ENCODE measurements at places on chromosomes 4 and X.

DNA sequence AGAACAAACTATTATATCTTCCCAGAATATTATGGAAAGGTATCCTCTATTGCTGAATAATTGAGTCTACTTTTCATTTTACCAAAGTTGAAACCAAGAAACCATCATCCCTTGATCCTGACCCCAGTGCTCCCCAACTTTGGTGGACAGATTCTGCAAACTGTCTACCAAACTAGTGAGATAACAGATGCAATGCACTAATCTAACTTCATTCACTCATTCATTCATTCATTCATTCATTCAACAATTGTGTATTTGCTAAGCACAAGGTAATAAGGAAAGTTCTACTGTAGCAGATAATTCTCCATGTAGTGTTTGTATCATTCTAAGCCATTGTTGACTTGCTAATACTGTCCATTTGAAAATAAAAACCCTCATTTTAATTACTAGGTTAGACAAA, 150.6 kb downstream of the UNC5C start:
- DNase-seq: no peak

DNA sequence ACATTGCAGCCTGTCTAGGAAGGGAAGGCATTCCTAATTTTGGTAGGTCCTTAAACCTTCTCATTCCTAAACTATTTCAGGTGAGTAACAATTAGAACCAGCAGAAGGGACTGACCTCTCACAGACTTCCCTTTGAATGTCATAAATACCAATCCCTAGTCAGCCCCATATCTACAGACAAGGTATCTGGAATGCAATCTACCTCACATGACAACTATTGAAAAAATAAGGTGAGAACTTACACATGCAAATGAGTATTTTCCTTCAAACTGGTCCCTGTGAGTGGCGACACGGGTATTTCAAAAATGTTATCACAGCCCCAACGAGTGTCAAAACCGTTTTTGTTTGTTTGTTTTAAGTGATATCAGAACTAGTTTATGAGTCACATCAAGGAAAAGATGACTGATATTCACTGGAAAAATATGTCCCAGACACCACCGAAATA, 102.4 kb upstream of the VCX2 start:
- no peak for DNase-seq

DNA sequence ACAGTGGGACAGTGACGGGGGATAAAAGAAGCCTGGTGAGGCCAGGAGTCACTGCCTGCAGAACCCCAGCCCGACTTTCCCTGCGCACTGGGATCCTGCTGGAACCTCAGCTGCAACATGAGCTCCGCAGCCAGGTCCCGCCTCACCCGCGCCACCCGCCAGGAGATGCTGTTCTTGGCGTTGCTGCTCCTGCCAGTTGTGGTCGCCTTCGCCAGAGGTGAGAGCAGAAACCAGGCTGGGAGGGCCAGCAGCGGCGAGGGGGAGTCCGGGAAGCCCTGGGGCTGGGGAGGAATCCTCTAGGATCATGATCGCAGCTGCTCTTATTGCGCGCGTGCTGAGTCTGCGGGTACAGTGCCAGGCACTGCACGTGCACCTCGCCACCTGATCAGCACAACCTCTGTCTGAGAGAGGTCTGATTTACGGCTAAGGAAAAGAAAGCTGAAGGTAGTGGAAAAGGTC, at the start of gene PF4V1:
PF4V1 (plus strand) TSS at position 51 of the 459 bp plus-strand sequence; CDS start at position 118, 67 bp downstream.
- DNase-seq: no peak

GRCh38 chr4:9808077-9808476, 26.6 kb downstream of the DRD5 start:
- DNase-seq: no peak

- peak; percentile 13 for DNase-seq
These were observed 526.6 kb downstream of the PACRGL start for GRCh38 chr4:21226637-21227538.

DNA sequence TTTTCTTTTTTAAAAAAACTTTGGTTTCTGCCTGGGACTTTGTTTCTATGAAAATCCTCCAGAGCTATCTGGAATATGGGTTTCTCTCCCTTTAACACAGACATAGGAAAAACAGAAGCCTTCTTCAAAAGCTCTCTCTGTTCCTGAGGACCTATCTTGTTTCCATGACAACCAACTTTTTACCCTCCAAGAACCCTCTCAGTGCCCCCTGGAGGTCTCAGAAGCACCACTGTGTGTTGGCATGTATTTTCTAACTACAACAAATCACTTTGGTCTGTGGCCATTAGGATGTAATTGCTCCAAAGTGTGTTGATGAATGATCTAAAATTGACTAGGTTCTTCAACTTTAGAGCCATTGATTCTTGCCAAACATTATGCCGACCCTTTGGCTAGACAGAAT, 1331.6 kb downstream of the ADGRL3 start:
- DNase-seq: no peak

DNA sequence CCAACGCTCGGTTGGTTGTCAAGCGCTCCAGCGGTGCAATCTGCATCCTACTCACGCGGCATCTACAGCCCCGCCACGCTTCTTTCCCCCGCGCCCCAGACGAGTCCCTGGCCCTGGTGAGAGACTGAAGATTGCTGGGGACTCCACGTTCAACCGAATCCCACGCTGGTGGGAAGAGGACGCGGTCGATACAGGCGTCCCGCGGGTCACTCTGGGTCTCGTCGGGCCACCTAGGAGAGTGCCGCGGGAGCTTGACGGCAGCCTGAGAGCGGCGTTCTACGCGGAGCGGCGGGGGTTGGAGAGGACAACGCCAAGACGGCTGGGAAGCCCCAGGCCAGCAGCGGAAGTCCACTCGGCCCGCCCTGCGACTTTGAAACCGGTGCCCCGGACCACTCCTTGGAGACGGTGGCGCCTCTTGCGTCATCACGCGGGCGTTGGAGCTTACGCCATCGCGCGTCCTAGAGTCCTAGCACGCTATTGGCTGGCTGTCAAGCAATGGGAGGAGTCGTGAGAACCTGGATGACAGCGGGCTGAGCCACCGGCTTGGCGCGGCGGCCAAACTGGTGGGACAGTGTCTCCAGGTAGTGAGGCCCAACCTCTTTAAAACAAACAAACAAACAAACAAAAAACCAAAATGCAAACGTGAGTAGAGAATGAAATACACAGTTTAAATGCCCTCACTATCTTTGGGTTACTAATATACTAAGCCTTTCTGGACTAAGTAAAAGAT, at the start of gene SCLT1:
SCLT1 (minus strand) TSS at position 349 of the 730 bp plus-strand sequence. CDS start 436 bp downstream, outside the sequence.
- peak; percentile 100 for DNase-seq

GRCh38 chrX:2710041-2710840, 19.1 kb downstream of the CD99 start:
- DNase-seq: no peak

DNA sequence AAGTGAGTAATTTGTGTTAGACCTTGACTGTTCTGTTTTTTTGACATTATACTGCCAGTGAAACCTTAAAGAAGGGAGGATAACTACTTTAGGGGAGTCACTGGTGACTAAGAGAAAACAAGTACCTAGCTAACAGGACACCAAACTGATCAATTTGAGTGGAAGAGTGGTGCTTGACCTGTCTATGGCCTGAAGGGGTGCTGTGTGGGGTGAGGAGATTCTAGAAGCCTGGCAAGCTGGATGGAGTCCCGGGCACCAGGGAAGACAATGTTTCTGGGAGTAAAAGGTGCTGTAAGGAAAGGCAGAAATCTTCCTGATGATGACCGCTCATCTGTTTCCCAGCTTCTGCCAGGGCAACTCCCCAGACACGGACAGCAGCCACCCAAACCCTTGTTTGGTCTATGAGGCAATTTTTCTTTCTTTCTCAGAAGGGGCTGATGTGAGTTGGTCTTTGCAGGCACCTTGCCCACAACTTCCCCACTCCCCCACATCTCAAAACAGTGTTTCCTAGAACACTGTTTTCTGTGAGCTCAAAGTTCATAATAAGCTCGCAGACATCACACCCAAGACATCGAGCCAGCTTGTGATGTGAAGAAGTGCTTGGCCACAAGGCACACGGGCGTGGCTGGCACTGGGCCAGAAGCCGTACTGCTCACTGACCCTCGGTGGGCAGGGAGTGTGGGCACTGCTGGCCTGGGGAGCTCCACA, 4.6 kb downstream of the TXK start:
- DNase-seq: no peak

DNA sequence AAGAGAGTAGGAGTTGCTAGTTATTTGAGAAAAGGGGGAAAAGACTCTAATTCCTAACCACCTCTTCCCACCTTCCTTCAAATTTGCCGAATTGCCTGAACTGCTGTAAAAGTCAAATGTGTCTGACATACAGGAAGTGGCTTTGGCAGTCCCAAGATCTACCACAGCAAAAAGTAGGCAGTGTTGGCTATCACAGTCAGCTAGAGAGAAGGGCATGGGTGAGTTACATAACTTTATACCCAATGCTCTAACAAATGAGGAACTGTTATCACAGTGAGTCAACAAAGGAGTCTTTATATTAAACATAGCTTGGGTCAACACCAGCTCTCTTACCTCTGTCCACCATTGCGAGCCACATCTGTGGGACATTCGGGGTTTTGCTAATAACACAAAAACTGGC, 2.4 kb upstream of the MBNL3 start:
- no peak for DNase-seq

DNA sequence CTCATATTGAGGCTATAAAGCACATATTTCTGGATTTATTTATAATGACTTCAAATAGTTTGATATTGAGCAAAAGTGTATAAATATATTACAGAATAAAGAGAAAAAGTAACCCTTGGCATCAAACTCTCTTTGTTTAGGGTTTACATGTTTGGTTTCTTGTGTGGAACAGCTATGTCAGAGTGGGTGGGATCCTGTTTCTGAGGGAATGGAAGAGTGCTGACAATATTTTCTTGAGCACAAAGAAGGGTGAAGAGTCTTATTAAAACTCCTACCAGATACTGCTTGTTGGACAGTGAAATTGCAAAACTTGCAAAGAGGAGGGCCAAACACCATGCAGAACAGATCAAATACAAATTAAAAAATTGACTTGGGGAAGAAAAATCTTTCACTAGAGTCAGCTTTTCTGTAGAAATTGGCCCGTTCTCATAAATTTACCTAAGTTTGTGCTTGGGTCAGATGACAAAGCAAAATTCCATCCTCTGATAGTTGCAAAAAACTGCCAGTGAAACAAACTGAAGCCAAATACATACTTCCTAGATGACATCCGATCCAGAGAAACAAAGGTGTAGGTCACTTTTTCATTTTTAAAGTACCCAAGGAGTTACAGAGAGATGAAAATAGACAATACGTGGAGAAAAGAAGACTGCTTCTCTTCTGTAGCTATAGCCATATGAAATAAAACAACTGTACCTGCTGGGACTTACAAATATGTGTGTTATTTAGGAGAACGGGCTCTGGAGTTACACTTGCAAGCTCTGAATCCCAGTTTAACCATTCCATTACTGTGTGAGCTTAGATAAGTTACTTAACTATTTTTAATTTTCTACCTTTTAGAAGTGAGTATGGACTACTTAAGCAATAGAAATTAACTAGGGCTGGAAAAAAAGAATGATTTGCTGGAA, 133.3 kb downstream of the MAML3 start:
- peak; percentile 40 for DNase-seq

GRCh38 chrX:111355523-111356115, 56.4 kb downstream of the DCX start:
- no peak for DNase-seq

DNA sequence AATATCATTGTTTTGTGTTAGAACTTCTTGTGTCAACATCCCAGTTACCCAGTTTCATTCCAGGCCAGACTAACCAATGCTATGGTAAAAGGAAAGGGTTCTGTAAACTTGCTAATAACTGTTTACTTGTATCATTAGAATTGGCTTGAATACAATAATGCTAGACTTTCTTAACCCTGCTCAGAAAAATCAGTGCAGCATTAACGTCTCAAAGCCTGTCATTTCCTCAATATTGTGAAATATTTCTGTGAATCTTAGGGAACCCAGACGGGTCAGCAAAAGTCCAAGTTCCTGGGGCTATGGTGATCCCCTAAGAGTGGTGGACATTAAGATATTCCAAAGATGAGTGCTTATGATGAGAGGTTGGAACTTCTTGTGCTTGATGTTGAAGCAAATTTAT, 541.2 kb upstream of the MAGEB18 start:
- peak; percentile 77 for DNase-seq

- no peak for DNase-seq
These were observed 10.0 kb upstream of the CDKL5 start for GRCh38 chrX:18415386-18415785.

GRCh38 chr4:153428941-153429475, 37.2 kb upstream of the TMEM131L start:
- no peak for DNase-seq

- no peak for DNase-seq
These were observed 202.5 kb upstream of the RPL34 start for GRCh38 chr4:108417923-108418322.

GRCh38 chrX:136619899-136620505, 28.0 kb upstream of the CD40LG start:
- DNase-seq: no peak

GRCh38 chr4:95129821-95130311, 372.1 kb downstream of the BMPR1B start:
- DNase-seq: peak; percentile 60

GRCh38 chr4:2893772-2894171, 50.1 kb downstream of the ADD1 start:
- no peak for DNase-seq

DNA sequence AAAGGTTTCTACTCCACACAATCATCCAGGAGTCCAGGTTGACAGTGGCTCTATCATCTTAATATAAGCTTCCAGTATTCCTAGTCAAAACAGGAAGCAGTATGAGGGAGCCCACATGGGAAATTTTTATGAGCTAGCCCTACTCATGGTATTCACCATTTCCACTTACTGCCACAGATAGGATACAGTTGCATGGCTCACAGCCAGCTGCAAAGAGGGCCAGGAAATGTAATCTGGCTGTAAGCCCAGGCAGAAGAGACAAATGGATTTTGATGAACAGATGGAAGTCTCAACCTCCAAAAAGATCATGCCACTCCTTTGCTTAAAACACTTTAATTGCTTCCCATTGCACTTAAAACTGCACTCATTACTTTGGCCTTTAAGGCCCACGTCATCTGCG, 150.6 kb downstream of the ADAMTS3 start:
- peak; percentile 64 for DNase-seq

DNA sequence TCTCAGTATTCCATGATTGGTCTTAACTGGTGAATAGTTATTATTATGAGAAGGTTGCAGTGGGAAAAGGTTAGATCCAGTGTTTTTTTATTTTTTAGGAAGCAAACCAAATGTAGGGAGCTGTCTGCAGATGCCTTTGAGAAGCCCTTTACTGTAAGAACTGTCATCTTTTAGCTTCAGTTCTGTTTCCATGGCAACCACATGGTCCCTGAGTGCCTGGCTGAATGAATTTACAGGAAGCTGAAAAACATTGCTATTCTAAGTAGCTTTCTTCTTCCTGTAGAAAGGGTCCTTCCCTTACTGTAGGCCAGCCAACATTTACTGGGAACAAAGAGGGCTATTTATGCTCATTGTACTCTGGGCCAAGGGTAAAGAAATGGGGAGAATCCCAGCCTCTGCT, 103.3 kb downstream of the DCLK2 start:
- DNase-seq: peak; percentile 38
